ENCODE measurements at places on chromosomes 4 and X.

GRCh38 chr4:26692014-26692726 is 108.3 kb downstream of the TBC1D19 start:
- no peak for DNase-seq

GRCh38 chr4:48254381-48255071 is 15.1 kb downstream of the TEC start:
- DNase-seq = peak; percentile 34

DNA sequence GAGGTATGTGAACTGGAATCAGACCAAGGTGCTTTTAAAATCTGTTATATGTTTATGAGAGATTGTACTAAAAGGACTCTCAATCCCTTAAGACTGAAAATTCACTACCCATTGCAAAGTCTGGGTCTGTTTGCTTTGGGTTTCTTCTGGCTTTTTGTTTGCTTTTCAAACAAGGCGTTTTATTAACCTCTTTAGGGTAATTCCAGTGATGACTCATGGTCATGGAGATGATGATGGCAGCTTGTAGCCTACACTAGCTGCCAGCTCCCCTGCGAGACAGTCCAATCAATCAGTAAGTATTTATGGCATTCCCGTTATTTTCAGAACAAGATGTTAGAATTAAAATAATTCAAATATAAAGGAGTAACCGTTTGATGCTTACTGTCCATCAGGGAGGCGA is 643.8 kb upstream of the FTHL17 start:
- DNase-seq = no peak

DNA sequence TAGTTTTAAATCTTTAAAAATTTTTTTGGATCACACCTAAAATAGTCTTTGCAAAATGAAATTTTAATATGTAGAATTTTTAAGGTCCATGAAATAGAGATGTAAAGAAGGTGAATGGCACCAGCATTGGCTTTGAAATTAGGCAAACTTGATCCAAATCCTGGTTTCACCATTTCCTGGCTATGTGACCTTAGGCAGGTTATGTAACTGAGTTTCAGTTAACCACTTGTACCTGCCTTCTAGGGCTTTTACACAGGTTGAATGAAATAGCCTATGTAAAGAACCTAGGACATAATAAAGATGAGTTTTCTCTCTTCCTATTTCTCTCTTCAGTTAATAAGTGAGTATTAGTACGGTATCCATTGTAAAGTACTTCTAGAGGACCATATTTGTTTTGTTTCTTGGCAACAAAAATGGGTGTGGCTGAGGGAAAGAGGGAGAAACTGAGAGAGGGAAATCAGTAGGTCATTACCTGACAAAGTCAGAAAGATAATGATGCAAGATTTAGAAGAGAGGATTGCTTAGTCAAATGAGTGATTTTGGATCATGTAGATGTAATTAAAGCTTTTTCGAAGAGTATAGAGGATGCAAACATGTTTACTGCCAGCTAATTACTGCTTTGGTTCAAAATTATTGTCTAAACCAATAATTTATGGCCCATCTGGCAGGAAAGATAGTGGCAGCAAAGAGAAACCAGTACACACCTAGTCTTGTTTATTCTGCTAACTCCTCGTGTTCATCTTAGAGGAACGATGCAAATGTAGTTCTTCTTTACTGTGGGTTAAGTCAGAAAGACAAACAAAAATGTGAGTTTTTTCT is 81.9 kb downstream of the PDLIM5 start:
- no peak for DNase-seq

GRCh38 chr4:123166023-123166422 is 230.6 kb upstream of the SPRY1 start:
- no peak for DNase-seq

DNA sequence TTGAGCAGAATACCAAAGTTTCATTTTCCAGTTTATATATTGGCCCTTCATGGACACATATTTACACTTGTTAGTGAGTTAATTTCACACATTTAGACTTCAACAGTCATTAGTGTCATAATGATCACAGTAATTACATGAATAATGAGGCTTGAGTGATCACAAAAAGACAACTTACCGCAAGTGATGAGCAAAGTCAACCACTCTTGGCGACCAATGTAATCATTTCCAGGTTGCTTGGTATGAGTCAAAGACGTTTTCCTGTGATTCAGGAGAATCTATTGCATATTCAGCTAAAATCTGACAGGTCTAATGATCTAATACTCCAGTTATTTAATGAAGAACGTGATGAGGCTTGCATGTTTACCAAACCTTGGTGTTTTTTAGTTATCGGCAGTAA is 407.9 kb upstream of the TENM3 start:
- no peak for DNase-seq

DNA sequence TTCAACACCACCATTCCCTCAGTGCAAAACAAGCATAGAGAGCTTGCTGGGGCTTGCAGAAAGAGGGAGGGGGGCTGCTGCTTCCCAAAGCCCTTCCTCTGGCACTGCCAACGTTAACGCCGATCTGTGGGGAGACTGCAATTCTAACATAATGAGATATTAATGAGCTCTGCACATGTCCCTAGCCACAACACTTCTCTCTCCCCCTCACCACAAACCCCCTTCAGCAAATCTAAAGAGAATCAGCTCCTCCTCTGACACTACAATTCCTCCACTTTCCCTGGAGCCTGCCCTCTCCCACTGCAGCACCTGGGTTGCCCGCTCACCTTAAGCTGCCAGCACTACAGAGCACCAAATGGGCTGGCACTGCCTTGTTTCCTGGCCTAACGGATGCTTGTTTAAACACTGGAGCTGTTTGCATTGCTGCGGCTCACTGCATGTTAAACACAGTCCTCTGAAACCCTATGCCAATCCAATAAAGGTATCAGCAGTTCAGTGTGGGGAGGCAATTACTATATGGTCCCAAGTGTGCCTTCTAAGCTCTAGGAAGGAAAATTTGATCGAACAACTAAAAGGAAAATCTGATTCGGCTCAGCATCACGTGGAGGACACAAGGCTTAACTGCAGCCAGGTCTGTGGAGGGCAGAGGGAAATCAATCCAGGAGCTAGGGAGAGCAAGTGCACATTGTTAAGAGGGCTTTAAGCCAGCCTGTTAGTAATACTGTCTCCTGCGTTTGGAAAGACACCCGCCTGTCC is 232.4 kb downstream of the MAML3 start:
- no peak for DNase-seq

- peak; percentile 22 for DNase-seq
These were observed 50.1 kb downstream of the FBXW7 start for GRCh38 chr4:152485726-152486276.

- no peak for DNase-seq
These were observed 560.5 kb upstream of the PABPC4L start for GRCh38 chr4:134762053-134762452.

- no peak for DNase-seq
These were observed 54.1 kb downstream of the BMP3 start for GRCh38 chr4:81084634-81085033.

- DNase-seq = no peak
These were observed 352.5 kb upstream of the ADGRL3 start for GRCh38 chr4:60847614-60848013.

DNA sequence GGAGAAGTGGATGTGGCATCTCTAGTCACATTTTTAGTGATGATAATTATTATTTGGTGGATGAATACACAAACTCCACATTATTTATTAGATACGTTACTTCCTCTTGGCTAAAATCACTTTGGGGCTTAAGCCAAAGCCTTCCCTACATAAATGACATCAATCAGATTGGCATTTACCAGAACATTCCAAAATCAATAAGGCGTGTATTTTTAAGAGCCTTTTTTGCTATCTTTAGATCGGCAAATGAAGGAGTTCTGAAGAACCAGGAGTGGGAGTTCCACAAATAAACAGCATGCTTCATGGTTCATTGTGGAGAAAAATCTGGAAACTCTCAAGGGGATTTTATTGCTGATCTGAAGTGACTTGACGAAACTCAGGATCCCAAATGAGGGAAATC is 89.7 kb downstream of the AMELX start:
- DNase-seq = no peak

DNA sequence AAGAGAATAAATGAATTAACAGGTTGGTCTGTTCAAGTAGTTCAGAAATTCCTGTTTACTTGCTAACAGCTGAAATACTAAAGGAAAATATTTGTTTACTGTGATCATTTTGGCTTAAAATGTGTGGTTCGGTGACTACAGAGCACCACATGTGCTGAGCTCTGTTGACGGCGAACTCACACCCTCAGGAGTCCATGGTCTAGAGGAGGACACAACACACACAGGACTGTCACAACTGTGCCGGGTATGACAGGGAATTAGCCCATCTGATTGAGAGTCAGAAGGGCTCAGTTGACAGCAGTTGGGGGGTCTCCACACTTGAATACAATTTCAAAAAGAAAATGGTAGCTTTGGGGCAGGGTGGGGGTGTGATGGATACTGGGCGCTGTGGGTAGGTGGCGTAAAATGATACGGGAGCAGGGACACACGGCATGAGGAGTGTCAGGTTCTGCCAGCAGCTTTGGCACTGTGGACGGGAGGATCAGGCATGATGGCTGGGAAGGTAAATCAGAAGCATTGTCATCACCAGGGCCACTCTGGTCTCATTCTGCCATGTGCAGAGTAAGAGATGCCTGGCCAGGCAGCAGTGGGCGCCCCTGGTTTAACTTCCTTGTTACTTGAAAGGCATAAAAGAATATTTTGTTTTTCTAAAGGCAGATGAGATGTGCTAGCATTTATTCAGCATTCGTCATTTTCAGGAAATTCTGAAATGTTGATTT is 33.3 kb downstream of the CLDN22 start:
- DNase-seq = no peak

DNA sequence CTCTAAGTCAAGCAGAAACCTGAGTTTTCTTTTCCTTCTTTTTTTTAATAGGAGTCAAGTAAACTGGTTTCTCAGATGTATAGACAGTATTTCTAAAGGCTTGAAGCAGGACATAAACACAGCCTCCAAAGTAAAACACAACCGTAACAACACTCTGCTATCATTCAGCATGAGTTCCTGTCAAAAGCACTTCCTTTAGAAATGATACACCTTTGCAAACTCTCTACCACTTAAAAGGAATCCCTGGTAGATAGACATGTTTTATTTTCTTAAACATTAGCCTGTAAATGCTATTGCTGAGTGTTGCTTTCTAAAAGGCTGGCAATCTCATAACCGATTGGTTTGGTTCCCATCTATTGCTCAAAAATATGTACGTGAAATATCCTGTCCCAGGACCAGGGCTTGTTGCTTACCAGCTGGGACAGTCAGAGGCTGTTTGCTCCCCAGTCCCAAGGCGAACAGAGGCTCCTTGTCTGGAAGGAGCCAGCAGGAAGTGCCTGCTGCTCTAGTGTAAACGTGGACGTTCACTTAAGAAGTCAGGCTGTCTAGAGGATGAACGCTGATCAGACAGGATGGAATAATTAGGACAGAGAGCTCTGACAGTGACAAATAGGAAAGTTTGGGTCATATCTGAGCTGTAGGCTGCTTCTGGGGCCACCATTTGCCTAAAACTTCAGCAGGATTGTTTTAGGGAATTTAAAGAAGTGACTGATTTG is 173.9 kb upstream of the KLF3 start:
- no peak for DNase-seq

DNA sequence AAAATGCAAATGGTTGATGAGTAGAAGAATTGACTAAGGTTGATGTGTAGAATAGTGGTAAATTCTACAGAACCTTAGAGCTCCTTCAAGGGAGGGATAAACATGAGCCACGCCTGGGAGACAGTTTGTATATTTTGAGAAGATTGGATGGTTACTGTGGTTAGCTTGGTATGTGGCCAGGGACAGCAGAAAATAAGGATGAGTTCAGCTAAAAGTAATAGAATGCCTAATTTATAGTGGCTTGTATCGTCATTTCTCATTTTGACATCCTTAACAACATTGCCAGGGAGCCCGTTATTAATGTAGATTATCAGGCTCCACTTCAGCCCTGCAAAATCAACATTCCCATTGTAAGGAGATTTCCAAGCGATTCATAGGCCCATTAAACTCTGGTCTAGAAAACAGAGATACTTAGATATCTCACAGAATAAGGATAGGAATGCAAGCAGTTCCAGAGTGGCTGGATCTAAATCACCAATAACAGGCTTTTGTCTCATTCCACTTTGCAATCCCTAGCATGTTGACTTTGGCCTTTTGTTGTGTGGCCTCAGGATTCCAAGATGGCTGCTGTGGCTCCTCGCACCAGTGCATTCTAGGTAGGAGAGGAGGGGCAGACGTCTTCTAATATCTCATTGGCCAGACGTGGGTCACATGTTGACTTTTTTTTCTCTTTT is 6.4 kb upstream of the PTTG2 start:
- no peak for DNase-seq

- DNase-seq = no peak
These were observed 120.1 kb downstream of the SYNPO2 start for GRCh38 chr4:119008761-119009160.

GRCh38 chr4:151324752-151325110 is 674 bp downstream of the SH3D19 start:
- DNase-seq = no peak

GRCh38 chrX:134684956-134685355 is 26.7 kb upstream of the PLAC1 start:
- DNase-seq = no peak

DNA sequence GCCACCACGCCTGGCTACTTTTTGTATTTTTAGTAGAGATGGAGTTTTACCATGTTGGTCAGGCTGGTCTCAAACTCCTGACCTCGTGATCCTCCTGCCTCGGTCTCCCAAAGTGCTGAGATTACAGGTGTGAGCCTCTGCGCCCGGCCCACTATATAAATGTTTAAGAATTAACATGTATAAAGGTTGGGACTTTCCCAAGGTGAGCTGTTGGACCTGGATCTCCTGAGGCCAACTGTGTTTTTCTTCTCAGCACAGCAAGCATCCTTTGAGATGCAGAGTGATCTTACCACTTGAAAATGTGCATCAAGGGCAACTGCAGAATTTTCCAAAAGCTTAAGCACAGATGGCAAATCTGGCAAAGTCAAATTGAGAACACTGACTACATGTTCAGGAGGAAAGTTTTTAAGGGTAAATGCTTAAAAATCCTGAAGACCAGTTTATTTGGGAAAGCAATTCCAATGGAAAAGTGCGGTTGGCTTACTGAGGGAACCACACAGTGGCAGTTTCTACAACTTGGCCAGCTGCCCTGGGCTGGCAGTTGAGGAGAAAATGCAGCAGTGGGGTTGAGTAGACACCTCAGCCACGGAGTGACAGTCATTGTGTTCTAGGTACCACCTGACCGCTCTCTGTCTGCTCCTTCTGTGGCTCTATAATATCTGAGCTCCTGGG is 168.9 kb downstream of the CBR4 start:
- DNase-seq = no peak

GRCh38 chrX:7083021-7083420 is 64.5 kb upstream of the STS start:
- no peak for DNase-seq

- no peak for DNase-seq
These were observed 961 bp upstream of the MBNL3 start for GRCh38 chrX:132489578-132490419.

- no peak for DNase-seq
These were observed 761 bp downstream of the FGFRL1 start for GRCh38 chr4:1012034-1012739.

- peak; percentile 12 for DNase-seq
These were observed 49.7 kb upstream of the ANKRD17 start for GRCh38 chr4:73308286-73308685.

DNA sequence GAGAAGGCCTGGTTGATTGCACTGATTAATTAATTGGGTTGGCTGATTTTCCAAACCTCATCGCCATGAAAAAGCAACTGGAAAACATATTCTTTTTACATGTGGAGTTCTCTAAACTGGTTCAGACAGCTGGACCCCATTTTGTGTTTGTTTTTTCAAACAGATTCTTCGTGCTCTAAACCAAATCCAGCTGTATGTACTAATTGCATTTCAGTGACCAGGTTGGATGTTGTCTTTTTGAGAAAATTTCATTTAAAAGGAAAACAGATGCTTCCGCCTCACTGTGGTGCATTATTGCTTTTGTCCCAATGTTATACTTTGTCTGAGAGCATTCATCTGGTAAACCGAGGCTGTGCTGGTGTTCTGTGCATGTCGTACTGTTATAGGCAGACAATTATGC is 67.8 kb upstream of the LNX1 start:
- no peak for DNase-seq
